ENCODE measurements at places on chromosomes 7 and 10.

DNA sequence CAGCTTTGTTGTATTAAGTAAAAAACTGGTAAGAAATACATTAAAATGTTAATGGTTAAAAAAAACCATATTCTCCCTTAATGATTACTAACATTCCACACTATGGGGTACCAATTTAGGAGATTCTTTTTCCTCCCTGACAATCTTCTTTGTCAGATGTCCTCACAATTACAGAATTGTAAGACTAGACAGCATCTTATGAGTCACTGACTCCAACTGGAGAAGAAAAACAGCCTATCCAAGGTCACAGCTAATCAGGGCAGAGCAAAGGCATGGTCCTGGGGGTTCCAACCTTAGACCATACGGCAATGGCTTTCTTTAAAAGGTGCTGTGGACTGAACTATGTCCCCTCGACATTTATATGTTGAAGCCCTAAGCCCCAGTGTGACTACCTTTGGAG, 127.6 kb downstream of the DLG5 start:
- no peak for DNase-seq

DNA sequence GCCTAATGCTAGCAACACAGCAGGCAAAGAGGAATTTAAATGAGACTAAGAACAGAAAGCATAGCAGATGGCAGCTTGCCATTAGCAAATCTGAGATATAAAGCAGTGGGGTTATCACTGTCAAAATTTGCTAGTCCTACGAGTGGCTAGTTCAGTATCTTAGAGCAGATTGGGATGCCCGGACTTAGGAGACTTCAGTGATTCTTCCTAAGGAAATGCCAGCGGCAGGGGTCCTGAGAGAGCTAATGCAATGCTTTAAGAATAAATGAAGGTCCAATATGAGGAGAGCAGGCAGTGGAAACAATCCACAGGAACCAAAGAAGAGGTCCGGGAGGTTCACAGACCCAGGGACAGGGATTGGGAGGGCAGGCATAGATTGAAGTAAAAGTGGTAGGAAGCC, 169.3 kb upstream of the NPSR1 start:
- DNase-seq, result no peak

DNA sequence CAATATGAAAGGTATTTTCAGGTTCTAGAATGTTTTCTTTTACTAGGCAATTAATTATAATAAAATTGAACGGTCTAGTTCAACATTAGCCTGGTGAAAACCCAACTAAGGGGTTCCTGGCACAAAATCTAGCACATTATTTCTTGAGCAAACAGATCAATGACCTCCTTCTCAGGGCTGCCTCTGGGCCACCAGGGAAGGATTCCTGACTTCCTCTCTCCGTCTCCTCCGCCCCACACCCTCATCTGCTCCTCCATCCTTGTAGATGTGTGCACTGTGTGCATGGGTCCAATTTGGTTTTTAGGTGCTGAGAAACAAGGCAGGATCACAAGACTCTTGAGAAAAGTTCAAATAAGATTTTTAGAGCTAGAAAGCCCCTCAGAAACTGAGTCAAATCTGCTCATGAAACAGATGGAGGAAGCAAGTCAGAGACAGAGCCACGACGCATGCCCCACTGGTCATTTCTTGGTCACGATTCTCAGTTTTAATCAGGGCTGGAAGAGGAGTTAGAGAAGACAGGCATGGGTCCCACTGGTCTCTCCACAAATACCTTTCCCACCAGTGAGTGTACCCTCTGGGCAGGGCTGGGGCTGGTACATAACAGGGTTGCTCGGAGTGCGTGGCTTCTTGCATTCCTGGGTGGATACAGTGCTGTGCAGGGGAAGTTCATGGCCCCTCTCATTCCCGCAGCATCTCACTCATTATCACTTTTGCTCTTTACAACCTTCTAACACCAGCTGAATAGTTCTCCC, 3.8 kb downstream of the TRPV6 start:
- DNase-seq, result no peak

DNA sequence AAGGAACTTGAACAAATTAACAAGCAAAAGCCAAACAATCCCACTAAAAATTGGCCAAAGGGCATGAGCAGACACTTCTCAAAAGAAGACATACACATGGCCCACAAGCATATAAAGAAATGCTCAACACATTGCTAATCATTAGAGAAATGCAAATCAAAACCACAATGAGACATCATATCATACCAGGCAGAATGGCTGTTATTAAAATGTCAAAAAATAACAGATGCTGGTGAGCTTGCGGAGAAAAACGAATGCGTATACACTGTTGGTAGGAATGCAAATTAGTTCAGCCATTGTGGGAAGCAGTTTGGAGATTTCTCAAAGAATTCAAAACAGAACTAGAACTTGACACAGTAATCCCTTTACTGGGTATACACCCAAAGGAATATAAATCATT, 311.7 kb upstream of the HPS1 start:
- no peak for DNase-seq
